ENCODE measurements at places on chromosomes 4 and X.

DNA sequence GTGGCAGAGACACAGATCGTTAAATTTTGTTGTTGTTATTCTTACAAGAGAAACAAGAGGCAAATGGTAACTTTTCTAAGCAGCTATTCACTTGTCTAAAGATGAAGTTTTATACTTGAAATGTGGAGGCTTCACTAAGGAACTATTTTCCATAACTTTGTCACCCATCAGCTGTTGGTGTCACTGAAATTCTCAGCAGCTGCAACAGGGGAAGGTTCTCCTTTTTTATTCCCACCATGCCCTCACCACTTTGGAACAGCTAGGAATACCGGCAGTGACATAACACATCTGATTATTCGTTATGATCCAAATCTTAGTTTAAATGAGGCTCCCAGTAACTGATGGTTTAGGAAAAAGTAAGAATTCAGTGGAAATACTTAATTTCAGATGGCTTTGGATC, 147.0 kb upstream of the LEF1 start:
- no peak for DNase-seq

- DNase-seq, result no peak
These were observed 107.2 kb downstream of the GASK1B start for GRCh38 chr4:158065603-158066002.

DNA sequence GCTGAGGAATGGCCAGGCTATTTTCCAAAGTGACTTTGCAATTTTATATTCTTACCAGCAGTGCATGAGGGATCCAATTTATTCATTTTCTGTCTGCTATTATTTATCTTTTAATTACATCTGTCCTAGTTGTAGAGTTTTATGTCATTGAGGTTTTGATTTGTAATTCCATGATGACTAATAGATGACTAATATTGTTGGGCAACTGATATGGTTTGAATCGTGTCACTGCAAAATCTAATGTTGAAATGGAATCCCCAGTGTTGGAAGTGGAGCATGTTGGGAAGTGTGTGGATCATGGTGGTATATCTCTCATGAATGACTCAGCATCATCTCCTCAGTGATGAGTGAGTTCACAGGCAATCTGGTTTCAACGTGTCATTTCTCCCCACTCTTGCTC, 201.5 kb downstream of the TBX22 start:
- DNase-seq, result no peak

DNA sequence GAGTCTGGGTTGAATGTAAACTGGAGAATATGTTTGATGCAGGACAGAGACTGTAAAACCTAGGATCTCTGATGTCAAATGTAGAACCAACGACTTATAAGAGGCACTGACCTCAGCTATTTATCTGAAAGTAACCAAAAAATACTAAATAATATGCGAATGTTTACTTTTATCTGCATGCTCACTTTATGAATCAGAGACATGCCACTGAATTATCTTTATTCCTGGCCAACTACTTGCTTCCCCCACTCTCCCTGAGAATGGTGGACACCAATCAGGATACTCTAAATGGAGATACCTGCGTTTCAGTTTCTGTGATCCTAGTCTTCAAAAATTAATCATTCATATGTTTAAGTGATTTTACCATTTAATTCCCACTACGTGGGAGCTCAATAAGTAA, 1038.4 kb upstream of the PABPC4L start:
- no peak for DNase-seq

DNA sequence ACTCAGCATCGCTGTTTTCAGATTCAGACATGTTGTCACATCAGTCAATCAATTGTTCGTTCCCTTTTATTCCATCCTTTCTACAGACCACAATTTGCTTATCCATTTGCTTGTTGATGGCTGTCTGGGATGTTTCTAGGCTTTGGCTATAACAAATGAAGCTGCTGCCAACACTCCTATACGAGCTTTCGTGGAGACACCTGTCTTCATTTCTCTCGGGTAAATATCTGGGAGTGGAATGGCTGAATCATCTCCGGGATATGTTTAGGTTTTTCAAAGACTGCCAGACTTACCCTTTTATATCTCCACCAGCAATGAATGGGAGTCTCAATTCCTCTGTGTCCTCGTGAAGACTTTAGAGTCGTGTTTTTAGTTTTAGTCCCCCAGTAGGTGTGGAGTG, 118.9 kb downstream of the SORCS2 start:
- no peak for DNase-seq

DNA sequence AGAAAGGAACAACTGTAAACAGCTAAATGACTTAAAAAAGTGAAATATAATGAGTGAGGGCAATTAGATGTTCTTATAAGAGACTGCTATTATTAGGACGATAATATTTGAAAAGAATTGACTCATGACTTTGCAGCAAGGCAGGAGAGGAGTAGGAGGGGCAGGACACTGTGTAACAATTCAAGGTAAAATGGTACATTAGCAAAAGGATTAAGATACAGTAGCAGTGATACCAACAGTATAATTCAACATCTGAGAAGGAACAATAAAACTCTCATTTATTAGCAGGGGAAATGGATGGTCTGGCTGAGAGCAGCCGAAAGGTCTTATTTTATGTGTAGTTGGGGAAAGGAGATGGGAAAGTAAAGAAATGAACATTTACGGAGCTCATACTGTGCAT, 315.5 kb upstream of the BOD1L1 start:
- no peak for DNase-seq

DNA sequence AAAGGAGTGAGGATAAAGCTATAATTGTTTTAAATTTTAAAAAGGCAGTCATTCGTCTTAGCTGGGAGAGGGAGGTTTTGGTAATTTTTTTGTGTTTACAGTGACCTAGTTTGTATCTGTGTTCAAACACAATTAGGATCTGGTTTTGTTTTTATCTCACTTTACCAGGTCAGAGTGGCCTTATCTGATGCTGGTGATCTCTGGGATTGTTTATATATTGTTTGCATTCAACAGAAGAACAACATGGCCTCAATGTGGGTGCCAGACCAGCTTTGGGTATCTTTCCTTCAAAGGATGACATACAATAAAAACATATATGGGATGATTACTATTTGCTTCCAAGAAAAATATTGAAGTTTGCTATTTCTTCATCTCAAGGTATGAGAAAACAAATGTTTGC, 272.2 kb upstream of the UGT8 start:
- no peak for DNase-seq

DNA sequence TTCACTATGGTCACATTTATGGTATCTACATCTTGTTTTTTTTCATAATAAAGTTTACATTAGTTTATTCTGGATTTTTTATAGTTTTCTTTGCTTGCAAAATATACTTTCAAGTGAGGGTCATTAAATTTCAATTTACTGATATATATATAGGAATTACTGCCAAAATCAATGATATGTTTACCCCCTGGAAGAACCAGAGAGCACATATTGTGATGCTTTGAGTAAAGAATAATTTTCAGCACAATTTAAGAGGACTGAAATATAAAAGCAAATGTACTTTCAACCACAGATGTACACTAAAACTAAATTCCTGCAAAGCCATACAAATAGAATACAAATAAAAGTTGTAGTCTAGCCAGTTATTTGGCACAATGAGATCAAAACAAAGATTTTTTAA, 242.2 kb upstream of the PCDH18 start:
- no peak for DNase-seq

GRCh38 chr4:10157478-10158332, 41.1 kb upstream of the WDR1 start:
- DNase-seq, result peak; percentile 59

DNA sequence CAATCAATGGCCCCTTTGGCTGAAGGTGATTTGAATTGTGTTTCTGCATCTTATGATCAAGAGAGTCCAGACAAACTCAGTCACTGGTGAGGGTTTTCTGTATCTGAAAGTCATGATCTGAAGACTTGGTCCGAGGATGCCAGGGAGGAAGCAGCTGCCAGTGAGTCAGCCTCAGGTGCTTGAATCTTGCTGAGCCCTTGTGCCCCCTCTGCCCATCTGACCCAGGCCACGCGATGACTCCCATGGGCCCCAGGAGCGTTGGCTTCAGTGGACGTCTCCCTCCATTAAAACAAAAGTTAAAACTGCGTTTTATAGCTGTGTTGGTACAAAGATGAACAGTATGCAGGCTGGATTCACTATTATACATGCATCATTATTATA, 62.0 kb downstream of the HTRA3 start:
- no peak for DNase-seq

DNA sequence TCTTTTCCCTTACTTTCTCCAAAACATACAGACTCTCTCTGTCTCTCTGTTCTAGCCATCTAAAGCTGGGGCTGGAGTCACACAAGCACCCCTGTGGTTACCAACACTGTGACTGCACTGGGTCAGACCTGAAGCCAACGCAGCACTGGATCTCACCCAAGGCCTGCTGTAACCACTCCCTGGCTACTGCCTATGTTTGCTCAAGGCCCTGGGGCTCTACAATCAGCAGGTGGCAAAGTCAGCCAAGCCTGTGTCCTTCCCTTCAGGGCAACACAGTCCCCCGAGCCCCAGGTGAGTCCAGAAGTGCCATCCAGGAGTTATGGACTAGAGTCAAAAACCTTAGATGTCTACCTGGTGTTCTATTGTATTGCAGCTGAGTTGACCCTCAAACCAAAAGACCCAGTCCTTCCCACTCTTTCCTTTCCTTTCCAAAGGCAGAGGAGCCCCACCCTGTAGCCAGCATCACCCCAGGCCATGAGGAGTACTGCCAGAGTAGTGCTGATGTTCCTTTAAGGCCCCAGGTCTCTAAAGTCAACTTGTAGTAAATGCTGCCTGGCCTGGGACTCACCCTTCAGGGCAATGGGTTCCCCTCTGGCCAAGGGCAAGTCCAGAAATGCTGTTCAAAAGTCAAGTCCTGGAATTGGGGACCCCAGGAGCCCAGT, 58.8 kb upstream of the RAP2C start:
- no peak for DNase-seq

- DNase-seq, result no peak
These were observed 63.8 kb upstream of the ANXA10 start for GRCh38 chr4:168028568-168028967.

DNA sequence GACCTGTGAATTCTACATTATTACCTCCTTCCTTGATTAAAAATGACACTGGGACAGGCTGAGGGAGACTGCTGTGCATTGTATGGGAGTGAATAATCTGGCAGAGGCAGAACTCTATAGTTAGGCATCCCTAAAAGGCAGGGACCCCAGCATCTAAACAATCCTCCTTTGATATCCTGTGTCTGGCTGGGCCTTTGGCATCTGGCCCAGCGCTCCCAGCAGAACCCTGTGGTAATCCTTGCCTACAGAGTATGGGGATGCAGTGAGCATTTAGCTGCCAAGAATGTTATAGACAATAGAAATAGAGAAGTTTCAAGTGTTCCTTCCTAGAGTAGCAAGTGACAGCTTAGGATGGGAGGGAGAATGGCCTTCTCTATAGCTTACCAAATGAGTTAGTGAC, 38.5 kb downstream of the ZCCHC12 start:
- DNase-seq, result no peak

DNA sequence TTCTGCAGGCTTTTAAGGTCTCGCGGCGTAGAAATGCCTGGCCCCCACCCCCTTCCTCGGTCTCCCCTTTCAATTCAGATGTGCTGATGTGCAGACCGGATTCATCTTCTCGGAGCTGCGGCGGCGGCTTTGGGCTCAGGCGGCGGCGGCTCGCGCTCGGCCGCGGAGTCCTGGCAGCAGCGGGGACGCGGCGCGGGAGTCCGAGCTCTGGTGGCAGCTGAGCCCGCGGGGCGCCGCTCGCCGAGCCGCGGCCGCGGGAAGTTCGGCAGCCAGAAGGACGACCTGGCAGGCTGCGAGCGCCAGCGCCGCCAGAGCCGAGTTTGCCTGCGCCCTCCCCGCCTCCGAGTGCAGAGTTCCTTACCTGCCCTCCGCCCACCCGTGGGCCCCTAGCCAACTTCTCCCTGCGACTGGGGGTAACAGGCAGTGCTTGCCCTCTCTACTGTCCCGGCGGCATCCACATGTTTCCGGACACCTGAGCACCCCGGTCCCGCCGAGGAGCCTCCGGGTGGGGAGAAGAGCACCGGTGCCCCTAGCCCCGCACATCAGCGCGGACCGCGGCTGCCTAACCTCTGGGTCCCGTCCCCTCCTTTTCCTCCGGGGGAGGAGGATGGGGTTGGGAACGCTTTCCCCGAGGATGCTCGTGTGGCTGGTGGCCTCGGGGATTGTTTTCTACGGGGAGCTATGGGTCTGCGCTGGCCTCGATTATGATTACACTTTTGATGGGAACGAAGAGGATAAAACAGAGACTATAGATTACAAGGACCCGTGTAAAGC, 448 bp downstream of the TLL1 start:
- peak; percentile 75 for DNase-seq

DNA sequence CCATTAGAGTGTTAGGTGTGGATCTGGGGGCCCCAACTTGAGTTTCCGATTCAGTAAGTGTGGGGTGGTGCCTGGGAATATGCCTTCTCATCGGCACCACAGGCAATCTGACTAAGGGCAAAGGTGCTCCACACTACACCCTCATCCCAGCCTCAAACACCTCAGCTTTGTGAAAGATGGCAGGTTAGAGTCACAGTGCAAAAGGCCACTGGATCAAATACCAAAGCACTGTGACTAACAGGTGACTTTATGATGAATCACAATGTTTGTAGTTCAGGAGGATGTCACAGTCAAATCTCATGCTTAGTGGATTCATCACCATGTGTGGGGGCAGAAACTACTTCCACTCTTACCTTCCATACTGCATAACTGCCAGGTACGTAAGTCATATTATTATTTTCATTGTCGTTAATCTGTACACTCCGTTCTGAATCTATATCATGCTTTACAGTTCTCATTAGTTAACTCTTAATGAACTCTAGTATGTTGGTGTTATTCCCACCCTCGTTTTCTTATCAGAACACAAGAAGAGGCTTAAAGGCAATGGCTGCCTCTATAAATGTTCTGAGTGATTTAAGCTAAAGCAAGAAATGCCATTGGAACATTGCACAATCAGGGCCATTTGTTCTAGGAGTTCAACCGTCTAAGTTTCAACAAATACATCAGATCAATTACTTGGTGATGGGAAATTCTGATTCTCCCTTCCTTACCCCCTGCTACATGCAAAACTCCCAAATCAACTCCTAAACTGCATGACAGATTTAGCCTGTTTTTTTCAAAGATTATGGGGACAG, 50.2 kb downstream of the PRKG2 start:
- no peak for DNase-seq

- no peak for DNase-seq
These were observed 185.4 kb downstream of the SOWAHB start for GRCh38 chr4:76712564-76712963.

- DNase-seq, result no peak
These were observed 44.6 kb upstream of the LEF1 start for GRCh38 chr4:108213308-108213707.

GRCh38 chrX:48703642-48704481, 7.3 kb downstream of the SUV39H1 start:
- DNase-seq, result no peak

GRCh38 chrX:148363471-148364235, 136.8 kb upstream of the AFF2 start:
- DNase-seq, result no peak

DNA sequence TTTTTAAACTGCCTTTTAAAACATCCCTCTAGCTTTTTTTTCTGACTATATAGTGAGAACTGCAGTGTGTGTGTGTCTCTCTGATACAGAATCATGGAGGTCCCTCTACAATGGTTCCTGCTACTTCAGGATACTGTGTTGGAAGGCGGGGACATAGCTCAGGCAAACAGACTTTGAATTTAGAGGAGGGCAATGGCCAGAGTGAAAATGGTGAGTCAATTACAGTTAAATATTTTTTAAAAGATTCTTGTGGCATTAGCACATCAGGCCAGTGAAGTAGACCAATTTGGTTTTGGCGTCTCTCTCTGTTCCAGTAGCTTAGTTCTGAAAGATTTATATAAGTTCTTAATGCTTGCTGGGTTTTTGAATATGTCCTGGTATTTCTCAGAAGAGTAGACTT, 47.1 kb downstream of the ALG13 start:
- no peak for DNase-seq

GRCh38 chr4:87006426-87006675, 71.5 kb downstream of the AFF1 start:
- no peak for DNase-seq
